Mammary microvascular endothelial cell (primary cell): ENCODE measurements at places on chromosomes 4 and X. TPM values are rescaled to one million over a fixed set of nuclear protein-coding genes. Genes with fewer than 3 reads are reported as not detected.

The CT83 gene
- not detected in 2 replicates for total RNA-seq

The NHS gene
- under 0.01 and 0.07 TPM in 2 replicates for total RNA-seq

The CCKAR gene
- total RNA-seq = not detected in 2 replicates

The SMPX gene
- total RNA-seq = not detected in 2 replicates

The NEUROG2 gene
- total RNA-seq = not detected in 2 replicates

The FGA gene
- total RNA-seq = not detected in 2 replicates

The GRIA3 gene
- total RNA-seq = not detected in 2 replicates
